Fibroblast of skin of right biceps (primary cell): ENCODE measurements at places on chromosomes 3 and 15.

GRCh38 chr3:152037297-152037696 is 163.9 kb downstream of the SUCNR1 start:
- DNase-seq: no peak

GRCh38 chr3:59654123-59654479 is 604.3 kb upstream of the CFAP20DC start:
- peak; percentile 11 for DNase-seq

- DNase-seq: no peak
These were observed 10.7 kb upstream of the CYP8B1 start for GRCh38 chr3:42886294-42886822.

- DNase-seq: no peak
These were observed 78.2 kb downstream of the GALK2 start for GRCh38 chr15:49248291-49248690.

DNA sequence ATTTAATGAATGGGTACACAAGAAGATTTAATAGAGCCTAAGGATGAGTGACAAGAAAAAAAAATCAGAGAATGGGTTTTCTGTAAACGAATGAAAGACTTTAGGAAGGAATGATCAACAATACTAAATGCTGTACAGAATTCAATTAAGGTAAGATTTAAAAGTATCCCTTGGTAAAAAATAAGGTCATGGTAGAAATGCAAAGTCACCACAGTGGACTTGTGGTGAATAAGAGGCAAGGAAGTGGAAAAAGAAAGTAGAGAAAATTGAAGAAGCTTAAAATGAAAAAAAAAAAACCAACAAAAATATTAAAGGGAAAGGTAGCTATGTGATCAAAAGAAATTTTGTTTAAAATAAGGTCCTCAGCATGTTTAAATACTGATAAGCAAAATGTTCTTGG is 82.4 kb downstream of the PLSCR2 start:
- no peak for DNase-seq

- DNase-seq: no peak
These were observed 496.1 kb downstream of the SHQ1 start for GRCh38 chr3:72352176-72352575.

DNA sequence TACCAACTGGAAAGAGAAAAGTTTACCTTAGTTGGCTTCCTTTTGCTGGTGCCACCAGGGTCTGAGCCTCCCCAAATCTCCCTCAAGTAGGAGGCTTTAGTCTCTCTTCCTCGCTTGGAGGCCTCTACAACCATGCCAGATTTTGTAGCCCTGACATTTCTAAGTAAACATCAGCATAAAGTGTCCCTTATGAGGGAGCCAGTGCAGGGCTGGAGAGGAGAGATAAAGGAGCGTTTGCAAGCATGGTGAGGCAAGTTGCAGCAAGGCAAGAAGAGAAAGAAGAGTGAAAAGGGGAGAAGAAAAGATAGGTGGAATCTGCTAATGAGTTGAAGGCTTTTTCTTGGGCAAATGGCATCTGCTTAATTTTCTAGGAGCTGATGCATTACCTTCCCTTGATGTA is 82.7 kb upstream of the FNDC3B start:
- DNase-seq: no peak

- DNase-seq: peak; percentile 23
These were observed 30.7 kb upstream of the ST3GAL6 start for GRCh38 chr3:98732286-98733052.

- DNase-seq: no peak
These were observed 929 bp upstream of the MTMR10 start for GRCh38 chr15:30992249-30992864.

DNA sequence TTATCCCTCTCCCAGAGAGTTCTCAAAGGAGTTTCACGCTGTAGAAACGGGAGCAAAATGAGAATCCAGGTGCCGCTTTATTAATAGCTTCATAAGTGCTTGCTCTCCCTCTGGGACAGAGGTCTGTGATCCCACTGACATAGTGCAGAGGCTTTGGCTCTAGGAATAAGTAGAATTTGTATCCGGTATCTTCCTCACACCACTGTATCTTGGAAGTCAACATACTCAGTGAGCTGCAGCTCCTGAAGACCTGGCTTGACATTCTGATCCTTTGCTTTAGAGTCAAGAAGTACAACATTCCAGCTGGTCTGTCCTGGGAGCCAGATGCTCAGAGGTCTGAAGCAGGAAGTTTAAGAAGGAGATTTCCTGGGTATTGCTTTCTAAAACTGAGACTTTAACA is 323.0 kb downstream of the LPP start:
- DNase-seq: no peak

GRCh38 chr3:58496206-58496857 is 4.4 kb downstream of the KCTD6 start:
- no peak for DNase-seq

DNA sequence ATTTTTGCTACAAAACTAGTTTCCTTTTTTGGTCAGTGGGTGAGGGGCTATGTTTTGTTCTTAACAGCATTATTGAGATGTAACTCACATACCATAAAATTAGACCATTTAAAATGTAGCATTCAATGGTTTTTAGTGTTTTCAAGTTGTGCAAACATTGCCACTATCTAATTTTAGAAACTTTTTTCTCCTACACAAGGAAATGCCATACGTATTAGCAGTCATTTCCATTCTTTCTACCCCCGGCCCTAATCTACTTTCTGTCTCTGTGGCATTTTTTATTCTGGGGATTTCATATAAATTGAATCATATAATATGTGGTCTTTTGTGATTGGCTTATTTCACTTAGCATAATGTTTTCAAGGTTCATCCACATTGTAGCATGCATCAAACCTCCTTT is 55.0 kb upstream of the TIPARP start:
- peak; percentile 86 for DNase-seq

- DNase-seq: no peak
These were observed 4.4 kb downstream of the SEMA6D start for GRCh38 chr15:47721676-47722075.

DNA sequence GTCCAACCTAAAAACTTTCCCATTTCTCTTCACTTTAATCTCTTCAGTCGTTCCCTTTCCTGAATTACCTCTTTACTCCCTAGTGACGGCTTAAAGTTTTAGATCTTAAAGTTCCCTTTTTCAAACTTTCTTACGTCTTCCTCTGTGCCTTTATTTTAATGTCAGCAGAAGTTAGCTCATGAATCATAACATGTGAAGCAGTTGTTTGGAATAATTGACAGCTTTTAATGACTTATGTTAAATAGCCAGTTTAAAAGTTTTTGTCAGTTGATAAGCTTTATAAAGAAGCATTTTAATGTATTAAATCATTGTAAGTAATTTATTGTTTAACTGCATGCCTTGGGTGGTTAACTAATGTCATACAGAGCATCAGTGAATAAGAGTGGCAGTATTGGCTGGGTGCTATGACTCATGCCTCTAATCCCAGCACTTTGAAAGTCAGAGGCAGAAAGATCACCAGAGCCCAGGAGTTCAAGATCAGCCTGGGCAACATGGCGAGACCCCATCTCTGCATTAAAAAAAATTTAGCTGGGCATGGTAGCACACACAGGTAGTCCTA is 33.9 kb downstream of the PIK3CA start:
- DNase-seq: peak; percentile 53

- peak; percentile 20 for DNase-seq
These were observed 69.7 kb upstream of the LINGO1 start for GRCh38 chr15:77702211-77702957.

DNA sequence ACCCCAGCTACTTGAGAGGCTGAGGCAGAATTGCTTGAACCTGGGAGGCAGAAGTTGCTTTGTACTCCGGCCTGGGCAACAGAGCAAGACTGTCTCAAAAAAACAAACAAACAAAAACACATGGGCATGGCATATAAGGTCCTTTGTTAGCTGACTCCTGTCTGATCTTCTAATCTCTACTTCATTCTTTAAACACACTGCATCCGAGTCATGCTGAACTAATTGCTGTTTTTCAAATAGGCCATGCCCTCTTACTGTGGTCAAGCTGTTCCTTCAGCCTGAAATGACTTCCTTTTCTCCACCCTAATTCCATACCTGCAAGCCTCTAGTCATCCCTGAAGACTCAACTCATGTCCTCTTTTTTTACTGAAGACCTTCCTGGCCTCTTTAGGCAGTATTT is 22.3 kb upstream of the SLMAP start:
- no peak for DNase-seq

DNA sequence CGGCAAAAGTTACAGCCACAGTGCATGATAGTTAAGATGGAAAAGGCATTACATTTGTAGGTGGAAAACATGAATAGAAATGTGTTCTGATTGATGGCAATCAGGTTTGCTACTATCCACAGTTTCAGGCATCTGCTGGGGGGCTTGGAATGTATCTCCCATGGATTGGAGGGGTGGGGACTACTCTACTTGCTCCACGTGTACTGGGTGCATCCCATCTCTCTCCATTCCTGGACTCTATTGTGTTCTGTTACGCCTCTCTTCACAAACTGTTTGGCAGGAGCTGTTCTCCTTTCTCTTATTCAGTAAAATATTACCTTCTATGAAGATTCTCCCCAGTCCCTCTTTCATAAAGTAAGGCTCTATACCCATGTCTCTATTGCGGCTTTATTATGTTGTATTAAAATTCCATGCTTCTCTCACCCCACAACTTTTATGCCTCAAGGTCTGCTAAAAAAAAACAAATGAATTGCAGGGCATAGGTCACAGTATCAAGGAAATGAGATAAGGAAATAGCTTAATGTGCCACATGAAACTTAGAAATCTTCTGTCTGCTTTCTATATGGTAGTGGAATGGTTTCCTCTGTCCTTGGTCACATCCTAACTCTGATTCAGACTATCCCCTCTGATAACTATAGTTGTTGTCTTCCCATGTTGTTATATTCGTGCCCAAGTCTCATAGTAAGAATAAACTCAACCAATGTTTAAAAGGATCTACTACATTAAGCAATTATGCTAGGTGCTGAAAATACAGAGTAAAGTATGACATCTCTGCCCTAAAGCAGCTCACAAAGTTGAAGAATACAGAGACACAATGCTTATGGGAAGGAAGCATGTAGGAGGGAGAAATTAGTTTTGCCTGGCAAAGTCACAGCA is 43.2 kb downstream of the LRRFIP2 start:
- DNase-seq: no peak

- no peak for DNase-seq
These were observed 184.9 kb downstream of the GAP43 start for GRCh38 chr3:115808244-115808643.

GRCh38 chr3:145698749-145699148 is 462.2 kb downstream of the PLOD2 start:
- no peak for DNase-seq

DNA sequence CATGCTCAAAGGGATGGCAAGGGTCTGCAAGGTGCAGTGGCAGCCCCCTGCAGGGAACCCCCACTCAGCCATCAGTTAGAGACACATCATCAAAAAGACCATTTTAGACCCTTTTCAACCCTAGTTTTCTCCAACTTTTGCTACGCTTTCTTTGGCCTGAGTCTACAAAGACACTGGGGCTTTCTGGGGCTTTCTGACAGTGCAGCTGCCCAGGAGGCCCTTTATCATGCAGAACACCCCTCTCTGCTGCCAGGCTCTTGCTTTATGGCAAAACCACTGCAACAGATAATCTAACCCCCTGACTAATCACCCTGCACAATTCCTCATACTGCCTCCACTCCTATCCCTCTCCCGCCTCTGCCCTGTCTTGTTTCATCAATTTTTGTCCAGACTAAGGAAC is 2.4 kb downstream of the NMNAT3 start:
- no peak for DNase-seq

DNA sequence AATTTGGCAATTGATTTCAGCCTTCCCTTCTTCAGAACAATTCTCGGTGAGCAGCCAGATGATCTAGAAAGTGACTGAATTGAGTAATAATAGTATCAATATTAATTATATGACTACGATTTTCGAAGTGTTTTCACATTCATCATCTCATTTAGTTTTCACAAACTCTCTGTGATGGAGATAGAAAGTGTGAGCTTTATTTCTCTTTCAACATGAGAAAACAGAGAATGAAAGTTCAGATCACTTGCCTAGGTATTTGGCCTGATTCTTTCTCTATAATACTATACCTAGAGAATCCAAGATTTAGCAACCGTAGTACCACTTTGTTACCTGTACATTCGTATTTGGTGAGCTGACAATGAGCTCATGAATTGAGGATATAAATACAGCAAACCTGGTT is 739.2 kb upstream of the NR2F2 start:
- no peak for DNase-seq

- DNase-seq: peak; percentile 75
These were observed 779.1 kb downstream of the MECOM start for GRCh38 chr3:168884353-168884903.

DNA sequence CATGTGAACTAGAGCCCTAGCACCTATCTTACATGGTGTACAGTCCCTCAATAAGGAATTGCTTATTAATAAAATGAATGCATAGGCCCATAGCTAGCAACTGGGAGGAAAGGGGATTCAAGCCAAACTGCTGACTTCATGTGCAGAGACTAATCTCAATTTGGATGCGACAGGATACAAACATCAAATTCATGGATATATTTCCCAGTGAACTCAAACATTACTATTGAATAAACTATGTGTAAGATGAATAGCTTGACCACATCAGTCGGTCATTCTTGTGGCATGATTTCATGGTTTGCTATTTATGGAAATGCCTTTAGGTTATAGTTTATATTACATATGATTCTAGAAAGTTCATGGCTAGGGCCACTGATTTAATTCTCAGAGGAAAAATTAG is 268.6 kb upstream of the SLITRK3 start:
- DNase-seq: peak; percentile 92
